ENCODE measurements at places on chromosomes 4 and X.
A peak's percentile ranks its signal among the peaks of the same experiment; 100 is the strongest.

GRCh38 chr4:8534611-8535010 is 45.6 kb upstream of the GPR78 start:
- DNase-seq: no peak

GRCh38 chr4:74537459-74537858 is 92.5 kb downstream of the AREG start:
- no peak for DNase-seq

DNA sequence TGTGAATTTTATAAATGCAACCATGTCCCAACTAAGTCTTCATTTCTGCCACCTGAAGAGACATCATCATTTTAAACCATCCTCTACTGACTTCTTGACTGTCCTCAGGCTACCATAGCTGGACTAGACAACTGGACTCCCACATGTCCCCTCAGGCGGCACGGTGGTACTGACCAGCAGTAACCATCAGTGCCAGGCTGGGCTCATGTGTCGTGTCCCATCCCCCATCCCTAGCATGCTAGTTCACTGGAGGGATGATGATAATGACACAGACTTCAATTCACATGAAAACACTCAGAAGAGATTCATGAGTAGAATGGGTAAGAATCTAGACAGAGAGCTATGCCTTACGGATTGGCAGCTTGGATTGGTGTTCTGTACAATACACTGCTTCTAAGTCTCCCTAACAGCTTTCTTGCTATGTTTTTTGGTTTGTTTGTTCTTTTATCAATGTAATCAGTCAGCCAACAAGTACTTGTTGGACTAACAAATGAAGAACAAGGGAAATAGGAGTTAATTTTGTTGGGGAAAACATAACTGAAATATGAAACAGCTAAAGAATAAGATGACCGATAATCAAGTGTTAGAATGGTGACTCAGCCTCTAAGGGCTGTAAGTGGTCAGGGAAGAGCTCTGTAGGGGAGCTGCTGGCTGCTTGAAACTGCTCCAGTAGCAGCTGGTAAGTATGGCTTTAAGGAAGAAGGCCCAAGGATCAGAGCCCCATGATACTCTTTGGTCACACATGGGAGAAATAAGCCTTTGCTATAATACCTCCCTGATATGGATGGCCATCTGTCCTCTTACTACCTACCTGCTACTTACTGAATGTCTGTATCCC is 10.3 kb downstream of the ZDHHC9 start:
- DNase-seq: peak; percentile 63

GRCh38 chr4:151359576-151359975 is 34.2 kb upstream of the SH3D19 start:
- DNase-seq: peak; percentile 3

DNA sequence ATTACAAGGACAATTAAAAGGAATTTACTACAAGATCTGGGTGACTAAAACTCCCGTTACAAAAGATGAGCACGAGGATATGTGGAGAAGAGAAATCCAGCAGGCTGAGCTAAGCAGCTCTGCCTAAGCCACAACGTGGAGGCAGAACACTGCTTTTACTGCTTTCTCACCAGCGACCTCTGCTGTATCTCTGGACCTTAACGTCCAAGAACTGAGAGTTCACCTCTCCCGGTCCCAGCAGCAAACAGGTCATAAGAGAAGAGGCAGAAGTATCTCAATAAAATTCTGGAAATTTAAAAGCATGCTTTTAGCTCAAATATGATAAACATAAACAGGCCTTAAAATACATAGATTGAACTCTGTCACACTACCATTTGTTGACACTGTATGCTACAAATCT is 81.0 kb downstream of the ADGRA3 start:
- DNase-seq: peak; percentile 55

DNA sequence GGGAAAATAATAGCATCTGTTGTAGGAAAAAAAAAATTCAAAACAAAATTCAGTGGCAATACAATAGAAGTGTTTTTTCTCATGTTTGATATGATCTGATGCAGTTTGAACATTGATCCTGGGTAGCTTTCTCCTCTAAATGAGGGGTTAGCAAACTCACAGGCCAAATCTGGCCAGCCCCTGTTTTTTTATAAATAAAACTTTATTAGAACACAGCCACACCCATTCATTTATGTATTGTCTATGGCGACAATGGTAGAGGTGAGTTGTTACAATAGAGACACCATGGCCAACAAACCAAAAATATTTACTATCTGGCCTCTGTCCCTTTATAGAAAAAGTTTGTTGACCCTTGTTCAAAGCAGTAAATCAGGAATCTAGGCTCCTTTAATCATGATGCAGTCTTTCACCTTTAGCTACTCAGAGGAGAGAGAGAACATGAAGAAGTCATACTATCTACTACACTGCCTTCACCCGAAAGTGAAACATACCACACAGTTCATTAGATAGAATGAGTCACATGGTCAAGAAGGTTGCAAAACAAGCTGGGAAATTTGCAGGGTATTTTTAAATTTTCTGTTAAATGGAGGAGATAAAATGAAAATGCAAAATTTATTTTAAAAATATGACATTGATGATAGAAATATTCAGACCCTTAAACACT is 186.6 kb upstream of the MAOA start:
- no peak for DNase-seq

Data from fibroblast of upper back skin (primary cell).